ENCODE measurements at places on chromosomes 6 and 20. TPM values are rescaled to one million over a fixed set of nuclear protein-coding genes. Genes with fewer than 3 reads are reported as not detected.
A peak's percentile ranks its signal among the peaks of the same experiment; 100 is the strongest.

- no peaks in the 10 kb centered on the region for H3K27me3 ChIP-seq
- no peak overlapping the region for H3K4me3 ChIP-seq
- H3K36me3 ChIP-seq, result peaks cover 3% of the 10 kb centered on the region
- no peak for DNase-seq
- H3K4me1 ChIP-seq, result peaks cover 20% of the 10 kb centered on the region
Observed at GRCh38 chr20:63738687-63739129, 868 bp upstream of the SLC2A4RG start.

DNA sequence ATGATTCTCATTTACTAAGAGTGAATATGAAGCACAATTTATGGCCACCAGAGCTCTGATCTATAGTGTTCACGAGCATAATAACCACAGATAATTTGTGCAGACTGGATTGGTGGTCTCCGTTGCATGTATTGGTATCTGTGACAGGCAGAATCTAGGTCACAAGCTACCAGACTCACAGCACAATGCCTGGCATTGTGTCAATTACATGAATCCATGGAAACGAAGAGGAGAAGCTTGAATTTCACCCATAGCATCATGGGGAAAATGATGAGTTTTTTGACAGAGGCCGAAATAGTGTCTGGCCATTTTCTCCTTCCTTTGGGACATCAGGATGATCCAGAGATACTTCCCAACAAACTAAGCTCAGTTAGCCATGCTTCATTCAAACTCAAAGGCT is 52.3 kb upstream of the TMEM170B start:
- H3K4me1 ChIP-seq, result no peaks in the 10 kb centered on the region
- no peaks in the 10 kb centered on the region for H3K36me3 ChIP-seq
- H3K4me3 ChIP-seq, result no peak overlapping the region
- H3K27me3 ChIP-seq, result no peaks in the 10 kb centered on the region

The SNX14 gene
- 84.8 TPM for total RNA-seq

The BPI gene
- not detected for total RNA-seq

GRCh38 chr20:50226093-50226974 is 35.7 kb downstream of the CEBPB start:
- H3K27me3 ChIP-seq, result no peaks in the 10 kb centered on the region
- no peaks in the 10 kb centered on the region for H3K36me3 ChIP-seq
- DNase-seq, result no peak
- no peak overlapping the region for H3K27ac ChIP-seq

- H3K4me3 ChIP-seq, result no peak overlapping the region
- no peaks in the 10 kb centered on the region for H3K36me3 ChIP-seq
- H3K27me3 ChIP-seq, result no peaks in the 10 kb centered on the region
Observed at GRCh38 chr6:157374889-157375443, 6.0 kb upstream of the ZDHHC14 start.

GRCh38 chr6:3540253-3540820 is 83.5 kb upstream of the SLC22A23 start:
- H3K4me3 ChIP-seq, result no peak overlapping the region
- H3K36me3 ChIP-seq, result no peaks in the 10 kb centered on the region
- no peak for DNase-seq
- H3K27me3 ChIP-seq, result no peaks in the 10 kb centered on the region

DNA sequence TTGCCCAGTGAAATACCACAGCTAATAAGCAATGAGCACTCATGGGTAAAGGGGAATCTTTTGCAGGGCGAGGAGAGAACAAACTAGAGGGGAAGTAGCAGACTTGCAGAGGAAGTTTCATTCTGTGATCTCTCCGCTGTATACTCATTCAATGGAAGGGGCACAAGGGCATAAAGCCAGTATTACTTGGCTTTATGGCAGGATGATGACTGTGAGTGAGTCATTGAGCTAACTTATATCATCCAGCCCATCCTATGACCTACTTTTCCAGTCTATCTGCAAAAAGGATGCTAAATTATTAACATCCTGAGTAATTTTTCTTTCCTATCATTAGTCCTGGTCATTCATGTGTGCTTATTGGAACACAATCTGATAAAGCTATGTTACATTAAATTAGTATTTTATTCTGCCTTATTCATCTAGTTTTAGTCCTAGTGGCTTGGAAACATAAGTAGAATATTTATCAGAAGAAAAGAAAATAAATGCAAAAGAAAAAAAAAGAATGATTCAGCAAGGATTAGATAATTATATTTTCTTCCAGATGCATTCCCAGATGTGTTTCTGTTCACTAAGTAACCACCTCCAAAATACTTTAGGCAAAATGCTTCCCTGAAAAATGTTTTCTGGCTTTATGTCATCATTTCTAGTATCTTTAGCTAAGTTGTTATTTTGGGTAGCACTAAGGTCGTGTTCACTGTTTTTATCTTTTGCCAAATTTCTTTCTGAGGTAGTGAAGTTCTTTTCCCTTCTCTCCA is 471.7 kb downstream of the CDKAL1 start:
- no peaks in the 10 kb centered on the region for H3K27me3 ChIP-seq
- DNase-seq, result peak; percentile 85
- peak overlapping the region; percentile 87 for H3K27ac ChIP-seq
- H3K36me3 ChIP-seq, result no peaks in the 10 kb centered on the region
- H3K4me1 ChIP-seq, result peaks cover 56% of the 10 kb centered on the region

GRCh38 chr6:140051521-140052512 is 677.4 kb upstream of the CITED2 start:
- DNase-seq, result no peak
- no peaks in the 10 kb centered on the region for H3K4me1 ChIP-seq
- no peak overlapping the region for H3K27ac ChIP-seq
- no peaks in the 10 kb centered on the region for H3K27me3 ChIP-seq

DNA sequence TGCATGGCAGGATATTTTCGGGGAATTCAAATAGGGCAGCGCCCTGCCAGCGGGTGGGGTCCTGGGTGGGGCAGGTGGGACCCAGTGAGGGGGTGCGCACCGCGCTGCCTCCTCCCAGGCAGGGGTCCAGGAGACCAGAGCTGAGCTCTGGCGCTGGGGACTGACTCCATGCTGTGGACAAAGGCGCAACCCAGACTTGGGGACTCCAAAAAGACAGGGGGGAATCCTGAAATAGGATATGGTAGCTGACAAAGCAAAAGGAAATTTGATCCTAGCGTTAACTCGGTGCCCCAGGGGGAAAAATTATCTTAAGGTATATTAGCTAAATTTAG is 23.6 kb downstream of the TFAP2A start:
- no peak for DNase-seq
- no peaks in the 10 kb centered on the region for H3K36me3 ChIP-seq
- H3K27ac ChIP-seq, result no peak overlapping the region
- H3K4me3 ChIP-seq, result no peak overlapping the region
- no peaks in the 10 kb centered on the region for H3K27me3 ChIP-seq

GRCh38 chr6:85561750-85562357 is 31.8 kb downstream of the SNX14 start:
- no peak overlapping the region for H3K27ac ChIP-seq
- 0 out of 2 replicates have a peak, but pooled peaks cover under 1% of the 10 kb centered on the region for H3K36me3 ChIP-seq
- no peak overlapping the region for H3K4me3 ChIP-seq
- no peaks in the 10 kb centered on the region for H3K27me3 ChIP-seq
- no peaks in the 10 kb centered on the region for H3K4me1 ChIP-seq

The BPIFB1 gene
- 0.17 TPM for total RNA-seq

- H3K4me3 ChIP-seq, result no peak overlapping the region
- H3K27ac ChIP-seq, result no peak overlapping the region
- H3K4me1 ChIP-seq, result peaks cover 8% of the 10 kb centered on the region
- H3K27me3 ChIP-seq, result no peaks in the 10 kb centered on the region
- no peak for DNase-seq
- no peaks in the 10 kb centered on the region for H3K36me3 ChIP-seq
Observed at GRCh38 chr20:316316-317068, 8.9 kb upstream of the SOX12 start.

- no peaks in the 10 kb centered on the region for H3K27me3 ChIP-seq
- H3K4me3 ChIP-seq, result peak overlapping the region; percentile 18
- DNase-seq, result peak; percentile 10
- peaks cover 3% of the 10 kb centered on the region for H3K4me1 ChIP-seq
- no peaks in the 10 kb centered on the region for H3K36me3 ChIP-seq
- peak overlapping the region; percentile 31 for H3K27ac ChIP-seq
Observed at GRCh38 chr6:130426066-130426721, 60.4 kb downstream of the TMEM200A start.

DNA sequence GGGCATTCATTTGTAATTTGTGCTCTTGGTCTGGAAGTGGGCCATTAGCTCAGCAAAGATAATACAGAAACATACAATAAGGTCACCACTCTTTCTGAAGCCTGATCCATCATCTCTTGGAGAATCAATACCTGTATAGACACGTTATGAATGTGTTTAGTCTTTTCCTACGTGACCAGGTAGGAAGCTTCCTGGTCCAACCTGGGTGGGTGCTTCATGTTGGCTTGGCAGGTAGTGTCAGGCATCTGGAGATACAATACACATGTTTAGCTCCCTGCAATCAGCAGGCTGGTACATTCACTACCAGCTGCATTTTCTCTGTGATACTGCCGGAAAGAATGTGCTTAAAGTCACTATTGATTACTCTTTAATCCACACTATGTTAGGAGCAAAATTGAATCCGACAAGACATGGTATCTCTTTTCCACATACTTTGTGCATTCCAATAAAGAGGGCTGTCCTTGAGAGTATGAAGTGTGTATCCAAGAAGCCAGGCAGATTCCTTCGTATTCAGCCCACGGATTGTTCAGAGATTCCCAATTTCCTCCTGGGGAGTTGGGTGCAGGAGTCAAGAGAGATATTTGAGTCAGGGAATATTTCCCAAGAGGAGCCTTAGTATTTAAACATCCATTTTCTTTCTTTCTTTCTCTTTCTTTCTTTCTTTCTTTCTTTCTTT is 49.9 kb upstream of the RANBP9 start:
- H3K4me3 ChIP-seq, result no peak overlapping the region
- no peaks in the 10 kb centered on the region for H3K27me3 ChIP-seq
- H3K27ac ChIP-seq, result no peak overlapping the region

- no peaks in the 10 kb centered on the region for H3K27me3 ChIP-seq
- H3K4me1 ChIP-seq, result no peaks in the 10 kb centered on the region
- DNase-seq, result no peak
- no peak overlapping the region for H3K4me3 ChIP-seq
- no peaks in the 10 kb centered on the region for H3K36me3 ChIP-seq
- no peak overlapping the region for H3K27ac ChIP-seq
Observed at GRCh38 chr20:40952136-40952535, 76.5 kb upstream of the TOP1 start.

DNA sequence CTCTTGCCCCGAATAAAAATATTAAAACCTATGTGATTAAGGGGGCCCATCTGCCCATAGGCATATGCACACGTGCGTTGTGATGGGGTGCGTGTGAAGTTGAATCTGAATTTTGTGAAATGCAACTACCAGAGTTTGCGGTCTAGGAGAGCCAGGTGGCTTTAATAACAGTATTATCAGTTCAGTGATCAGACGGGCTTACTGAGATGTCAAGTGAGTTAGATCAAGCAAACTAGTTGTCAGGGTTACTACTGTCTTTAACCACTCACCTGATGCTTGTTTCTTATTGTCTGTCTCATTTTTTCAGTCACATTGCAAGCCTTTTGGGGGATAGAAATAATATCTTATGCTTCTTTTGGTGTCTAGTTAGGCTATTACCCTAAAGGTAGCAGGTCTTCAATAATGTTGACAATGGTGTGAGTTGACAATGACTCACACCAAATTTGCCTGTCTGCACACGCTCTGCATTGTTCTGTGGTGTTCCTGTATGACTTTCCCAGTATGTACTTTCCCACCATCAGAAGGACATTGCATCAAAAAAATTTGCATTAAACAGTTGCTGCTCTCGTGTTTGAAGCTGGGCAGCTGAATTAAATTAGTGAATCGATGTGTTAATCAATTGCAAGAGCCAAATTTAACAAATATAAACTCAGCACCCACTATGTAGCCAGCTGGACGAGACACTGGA is 103.1 kb upstream of the NAA20 start:
- DNase-seq, result no peak
- no peaks in the 10 kb centered on the region for H3K36me3 ChIP-seq
- H3K4me1 ChIP-seq, result peaks cover 9% of the 10 kb centered on the region
- no peaks in the 10 kb centered on the region for H3K27me3 ChIP-seq
- H3K27ac ChIP-seq, result no peak overlapping the region
- H3K4me3 ChIP-seq, result no peak overlapping the region

GRCh38 chr6:443621-444159 is 52.1 kb downstream of the IRF4 start:
- no peak overlapping the region for H3K4me3 ChIP-seq
- H3K36me3 ChIP-seq, result no peaks in the 10 kb centered on the region
- no peak for DNase-seq
- H3K27me3 ChIP-seq, result no peaks in the 10 kb centered on the region

- H3K4me1 ChIP-seq, result no peaks in the 10 kb centered on the region
- H3K36me3 ChIP-seq, result no peaks in the 10 kb centered on the region
- no peak overlapping the region for H3K27ac ChIP-seq
- no peaks in the 10 kb centered on the region for H3K27me3 ChIP-seq
Observed at GRCh38 chr6:102774326-102774725, 1380.8 kb downstream of the GRIK2 start.

Measured in HCT116 (cell line).